ENCODE measurements at places on chromosomes 7 and 10.
A peak's percentile ranks its signal among the peaks of the same experiment; 100 is the strongest.

DNA sequence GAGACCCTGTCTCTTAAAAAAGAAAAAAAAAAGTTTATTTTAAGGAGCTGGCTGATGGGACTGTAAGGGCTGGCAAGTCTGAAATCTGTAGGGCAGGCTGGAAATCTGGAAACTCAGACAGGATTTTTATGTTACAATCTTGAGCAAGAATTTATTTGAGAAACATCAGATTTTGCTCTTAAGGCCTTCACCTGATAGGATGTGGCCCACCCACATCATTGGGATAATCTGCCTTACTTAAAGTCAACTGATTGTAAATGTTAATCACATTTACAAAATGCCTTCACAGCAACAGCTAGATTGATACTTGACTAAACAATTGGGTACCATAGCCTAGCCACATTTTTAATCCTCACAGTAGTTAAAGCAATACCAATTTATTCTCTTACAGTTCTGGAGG lies 11.5 kb downstream of the MINDY4 start:
- no peak for DNase-seq

GRCh38 chr10:104197364-104197763 lies 34.8 kb downstream of the CFAP43 start:
- DNase-seq, result no peak

DNA sequence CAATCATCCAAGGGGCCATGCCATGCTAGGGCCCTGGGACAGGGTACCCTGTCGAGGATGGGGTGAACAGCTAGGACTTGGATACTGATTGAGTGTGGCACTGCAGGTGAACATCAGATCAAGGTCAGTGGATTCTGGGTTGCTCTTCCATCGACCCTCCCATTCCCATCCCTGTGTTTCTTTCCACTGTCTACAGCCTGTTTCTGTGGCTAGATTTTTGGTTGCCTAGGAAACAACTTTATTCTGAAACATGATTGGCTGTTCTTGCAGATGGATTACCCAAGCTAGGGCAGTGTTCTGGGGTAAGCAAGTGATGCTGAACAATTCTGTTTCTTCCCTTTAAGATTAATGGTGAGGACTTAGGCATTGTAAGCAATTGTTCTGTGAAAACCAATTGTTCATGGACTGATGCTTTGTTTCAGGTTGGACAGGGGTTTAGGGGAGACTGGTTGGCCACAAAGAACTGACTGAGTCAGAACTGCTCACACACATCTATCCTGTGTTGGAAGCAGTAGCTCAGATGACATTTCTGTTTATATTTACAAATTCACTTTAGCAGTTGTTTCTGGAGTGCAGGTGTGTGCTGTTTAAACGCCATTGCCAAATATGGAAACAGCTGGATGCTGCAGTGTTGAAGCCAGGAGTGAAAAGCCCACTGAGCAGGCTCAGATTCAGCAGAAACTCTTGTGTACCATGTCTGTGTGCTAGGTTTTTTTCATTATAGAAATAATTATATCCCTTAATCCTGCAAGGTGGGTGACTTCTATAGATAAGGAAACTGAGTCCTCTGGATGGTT lies 102.3 kb upstream of the BTBD16 start:
- DNase-seq, result no peak

GRCh38 chr7:52857367-52857766 lies 178.1 kb upstream of the POM121L12 start:
- no peak for DNase-seq

GRCh38 chr10:81179805-81180452 lies 642.2 kb downstream of the SH2D4B start:
- peak; percentile 3 for DNase-seq

DNA sequence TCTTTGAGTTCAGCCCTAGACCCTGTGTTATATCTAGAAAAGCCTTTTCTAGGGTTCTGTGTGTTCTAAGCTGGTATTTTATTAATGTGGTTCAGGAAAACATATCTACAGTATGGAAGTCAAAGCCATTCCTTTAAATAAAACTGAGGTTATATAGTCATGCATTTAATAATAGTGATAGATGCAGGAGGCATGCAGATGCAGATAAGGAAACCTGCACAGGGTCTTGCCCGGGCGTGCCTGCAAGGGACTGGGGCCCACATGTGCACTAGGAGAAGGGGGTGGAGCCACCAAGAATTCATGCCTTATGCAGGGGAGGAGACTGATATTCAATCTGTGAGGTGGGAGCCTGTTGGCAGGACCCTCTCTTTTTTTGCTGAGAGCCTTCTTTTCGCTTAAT lies 171.5 kb downstream of the PRPF18 start:
- DNase-seq, result no peak

DNA sequence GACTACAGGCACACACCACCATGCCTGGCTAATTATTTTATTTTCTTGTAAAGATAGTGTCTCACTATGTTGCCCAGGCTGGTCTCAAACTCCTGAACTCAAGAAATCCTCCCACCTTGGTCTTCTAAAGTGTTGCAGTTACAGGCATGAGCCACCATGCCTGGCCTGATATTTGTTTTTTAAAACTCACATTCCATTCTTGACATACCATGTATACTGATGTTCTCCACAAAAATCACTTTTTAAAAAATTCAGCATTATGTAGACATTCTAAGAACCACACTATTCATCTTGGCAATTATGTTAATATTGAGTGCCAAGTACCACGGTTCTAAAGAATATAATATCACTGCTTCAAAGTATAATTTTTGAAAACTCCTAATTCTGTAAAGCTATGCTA lies 43.5 kb downstream of the IDE start:
- no peak for DNase-seq

DNA sequence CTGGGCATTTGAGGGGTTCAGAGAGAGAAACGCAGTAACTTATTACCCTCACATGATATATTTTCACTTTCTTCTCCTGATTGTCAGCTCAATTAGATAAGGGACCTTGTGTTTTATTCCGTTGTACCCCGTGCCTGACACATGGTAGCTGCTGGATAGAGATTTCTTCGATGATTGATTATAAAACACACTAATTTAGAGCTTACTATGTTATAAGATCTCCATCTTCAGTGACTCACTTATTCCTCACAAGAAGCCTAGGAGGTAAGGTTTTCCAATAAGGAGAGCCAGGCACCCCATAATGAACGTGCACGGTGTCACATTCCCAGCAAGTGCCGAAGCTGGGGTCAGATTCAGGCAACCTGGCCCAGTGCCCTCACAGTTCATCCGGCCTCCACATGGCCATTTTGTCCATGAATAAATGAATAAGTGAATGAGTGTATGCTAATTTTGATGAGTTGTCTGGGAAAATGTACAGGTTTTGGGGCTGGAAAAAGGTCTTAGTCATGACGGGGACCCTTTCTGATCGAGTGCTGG lies 138.1 kb upstream of the CDCA7L start:
- no peak for DNase-seq

DNA sequence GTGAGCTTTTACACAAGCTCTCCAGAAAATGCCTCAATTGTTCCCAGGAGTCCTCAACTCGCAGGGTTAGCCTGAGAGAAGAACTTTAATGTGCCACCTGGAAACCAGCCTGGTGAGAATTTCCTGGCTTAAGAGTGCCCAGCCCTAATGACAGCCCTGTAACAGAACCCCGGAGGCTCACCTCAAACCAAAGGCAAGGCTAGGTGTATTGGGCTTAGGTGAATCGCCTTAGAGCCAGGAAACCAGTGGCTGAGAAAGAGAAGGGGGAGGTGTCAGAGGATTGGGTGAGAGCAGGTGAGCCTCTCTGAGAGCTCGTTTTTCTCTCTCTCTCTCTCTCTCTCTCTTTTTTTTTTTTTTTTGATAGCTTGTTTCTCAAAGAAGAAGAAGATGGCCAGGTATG lies 7.3 kb downstream of the OCM2 start:
- no peak for DNase-seq

GRCh38 chr7:92758796-92759431 lies 77.5 kb downstream of the CDK6 start:
- DNase-seq, result peak; percentile 76

- DNase-seq, result no peak
Measured at GRCh38 chr10:29039677-29040189, 249.1 kb upstream of the LYZL1 start.

DNA sequence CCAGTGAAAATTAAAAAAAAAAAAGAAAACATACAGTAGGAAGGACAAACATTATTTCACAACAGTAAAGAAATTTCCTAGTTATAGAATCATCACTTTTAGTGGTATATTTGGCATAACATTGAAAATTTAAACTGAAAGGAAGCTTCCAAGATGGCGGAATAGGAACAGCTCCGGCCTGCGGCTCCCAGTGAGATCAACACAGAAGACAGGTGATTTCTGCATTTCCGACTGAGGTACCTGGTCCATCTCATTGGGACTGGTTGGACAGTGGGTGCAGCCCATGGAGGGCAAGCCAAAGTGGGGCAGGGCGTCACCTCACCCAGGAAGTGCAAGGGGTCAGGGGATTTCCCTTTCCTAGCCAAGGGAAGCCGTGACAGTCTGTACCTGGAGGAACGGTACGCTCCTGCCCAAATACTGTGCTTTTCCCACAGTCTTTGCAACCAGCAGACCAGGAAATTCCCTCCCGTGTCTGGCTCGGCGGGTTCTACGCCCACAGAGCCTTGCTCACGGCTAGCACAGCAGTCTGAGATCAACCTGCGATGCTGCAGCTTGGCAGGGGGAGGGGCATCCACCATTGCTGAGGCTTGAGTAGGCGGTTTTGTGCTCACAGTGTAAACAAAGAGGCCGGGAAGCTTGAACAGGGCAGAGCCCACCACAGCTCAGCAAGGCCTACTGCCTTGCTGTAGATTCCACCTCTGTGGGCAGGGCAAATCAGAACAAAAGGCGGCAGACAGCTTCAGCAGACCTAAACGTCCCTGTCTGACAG lies 19.4 kb downstream of the PON3 start:
- no peak for DNase-seq

DNA sequence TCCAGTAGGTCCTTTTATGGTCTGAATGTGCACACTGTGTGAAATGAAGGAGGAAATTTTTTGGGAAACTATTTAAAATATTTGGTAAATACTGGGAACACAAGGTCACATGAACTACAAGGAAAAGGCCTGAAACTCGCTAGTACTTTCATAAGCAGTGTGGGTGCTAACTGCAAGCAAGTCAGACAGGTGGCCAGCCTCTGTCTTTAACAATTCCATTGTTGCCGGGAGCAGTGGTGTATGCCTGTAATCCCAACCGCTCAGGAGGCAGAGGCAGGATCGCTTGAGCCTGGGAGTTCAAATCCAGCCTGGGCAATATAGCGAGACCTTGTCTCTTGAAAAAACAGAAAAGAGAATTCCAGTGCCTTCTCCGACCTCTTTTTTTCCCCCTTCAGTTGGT lies 37.5 kb downstream of the SMURF1 start:
- no peak for DNase-seq

- no peak for DNase-seq
Measured at GRCh38 chr10:129027906-129028305, 439.1 kb upstream of the MGMT start.

- no peak for DNase-seq
Measured at GRCh38 chr7:130662426-130662825, 6.1 kb downstream of the COPG2 start.
